ENCODE measurements at places on chromosomes 12 and 14.
A peak's percentile ranks its signal among the peaks of the same experiment; 100 is the strongest.

GRCh38 chr12:55715169-55715764, 579 bp upstream of the BLOC1S1 start:
- H3K27me3 ChIP-seq: peaks cover 17% of the 10 kb centered on the region
- no peaks in the 10 kb centered on the region for H3K36me3 ChIP-seq
- peaks cover 20% of the 10 kb centered on the region for H3K4me1 ChIP-seq
- no peak overlapping the region for H3K27ac ChIP-seq
- peak overlapping the region; percentile 82 for H3K4me3 ChIP-seq

GRCh38 chr14:79018836-79019235, 848.7 kb downstream of the NRXN3 start:
- peak; percentile 23 for DNase-seq
- no peak overlapping the region for H3K4me3 ChIP-seq
- no peaks in the 10 kb centered on the region for H3K36me3 ChIP-seq
- no peaks in the 10 kb centered on the region for H3K27me3 ChIP-seq

GRCh38 chr12:70960484-70960883, 39.9 kb upstream of the PTPRR start:
- no peaks in the 10 kb centered on the region for H3K4me1 ChIP-seq
- DNase-seq: no peak
- no peaks in the 10 kb centered on the region for H3K36me3 ChIP-seq
- no peaks in the 10 kb centered on the region for H3K27me3 ChIP-seq
- H3K4me3 ChIP-seq: no peak overlapping the region

DNA sequence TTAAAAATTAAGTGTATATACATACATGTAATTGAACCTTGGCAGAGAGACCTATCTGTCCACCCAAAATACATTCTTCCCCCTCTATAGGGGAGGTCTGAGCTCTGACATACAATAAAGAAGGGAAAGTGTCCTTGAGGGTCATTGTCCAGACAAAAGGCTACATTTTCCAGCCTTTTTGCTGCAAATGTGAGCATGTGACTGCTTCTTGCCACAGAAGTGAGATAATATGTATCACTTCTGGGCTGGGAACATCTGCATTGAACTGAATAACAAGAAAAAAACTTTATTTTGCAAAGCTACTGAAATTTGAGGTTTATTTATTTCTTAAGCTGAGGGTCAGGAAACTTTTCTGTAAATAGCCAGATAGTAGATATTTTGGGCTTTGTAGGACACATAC, 131.3 kb downstream of the TBC1D30 start:
- H3K36me3 ChIP-seq: no peaks in the 10 kb centered on the region
- H3K27me3 ChIP-seq: peaks cover 8% of the 10 kb centered on the region
- DNase-seq: no peak
- no peak overlapping the region for H3K27ac ChIP-seq
- no peak overlapping the region for H3K4me3 ChIP-seq

Data from endothelial cell of umbilical vein (primary cell).